LoVo (cell line): ENCODE measurements at places on chromosomes 6 and 20.
A peak's percentile ranks its signal among the peaks of the same experiment; 100 is the strongest.

DNA sequence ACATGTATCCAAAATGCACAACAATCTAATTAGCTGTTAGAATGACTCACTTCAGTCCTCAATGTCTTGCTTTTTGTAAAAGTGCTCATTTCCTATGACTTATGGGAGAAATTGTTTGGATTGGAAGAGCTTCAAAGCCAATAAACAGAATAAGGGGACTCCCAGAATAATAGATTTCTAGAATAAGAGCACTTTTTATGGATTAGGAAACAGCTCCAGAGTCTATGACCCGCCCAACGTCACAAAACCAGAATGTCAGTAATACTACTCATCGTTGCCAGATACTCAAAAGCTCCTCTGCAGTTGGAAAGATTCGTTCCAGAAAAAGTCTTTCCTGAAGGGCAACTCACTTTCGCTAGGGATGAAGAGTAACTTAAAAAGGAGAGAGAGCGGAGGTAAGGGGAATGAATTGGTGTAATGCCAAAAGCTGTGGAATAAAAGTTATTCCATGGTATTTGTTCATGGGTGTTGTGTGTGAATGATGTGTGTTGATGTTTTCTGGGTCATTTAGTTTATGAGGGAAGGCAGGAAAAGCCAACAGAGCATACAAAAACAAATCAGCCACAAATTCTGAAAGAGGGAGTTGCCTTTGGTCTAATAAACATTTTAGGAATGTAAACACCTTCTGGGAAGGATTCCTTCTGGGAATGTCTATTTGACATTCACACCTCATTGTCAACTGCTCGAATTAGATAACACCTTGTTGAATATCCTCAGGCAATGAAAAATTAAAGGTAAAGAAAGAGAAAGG, 64.6 kb downstream of the SYNE1 start:
- DNase-seq = no peak

GRCh38 chr20:57130160-57130772, 136.2 kb downstream of the BMP7 start:
- no peak for DNase-seq

- DNase-seq = no peak
Observed at GRCh38 chr6:17877196-17877894, 110.1 kb downstream of the KIF13A start.

GRCh38 chr6:78770765-78771164, 96.6 kb upstream of the IRAK1BP1 start:
- no peak for DNase-seq

DNA sequence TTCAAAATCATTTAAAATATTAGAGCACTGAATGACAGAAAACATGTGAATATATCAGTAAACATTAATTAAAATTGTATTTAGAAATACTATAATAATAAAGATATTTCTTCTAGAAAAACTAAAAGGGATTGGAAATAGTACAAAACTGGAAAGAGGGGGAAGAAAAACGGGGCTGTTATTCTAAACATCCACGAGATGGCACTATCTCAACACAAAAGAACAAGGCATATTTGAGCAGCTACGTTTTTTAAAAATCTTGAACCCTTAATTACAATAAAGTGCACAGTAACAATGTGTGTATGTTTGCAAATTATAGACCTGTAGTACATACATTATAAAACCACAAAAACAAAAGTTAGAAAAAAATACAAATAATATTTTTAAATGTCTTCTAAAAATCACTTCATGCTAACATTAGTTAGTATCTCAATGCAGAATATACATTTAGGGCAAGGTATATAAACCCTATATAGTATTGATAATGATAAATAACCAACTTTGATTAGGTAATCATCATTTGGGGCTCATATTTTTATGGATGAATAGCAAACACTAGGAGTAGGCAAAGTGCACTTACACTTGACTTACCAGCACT, 42.5 kb upstream of the PNISR start:
- DNase-seq = peak; percentile 29

GRCh38 chr20:11438412-11438811, 479.3 kb upstream of the BTBD3 start:
- DNase-seq = no peak

- peak; percentile 93 for DNase-seq
Observed at GRCh38 chr20:24746351-24746685, 202.8 kb upstream of the CST7 start.

DNA sequence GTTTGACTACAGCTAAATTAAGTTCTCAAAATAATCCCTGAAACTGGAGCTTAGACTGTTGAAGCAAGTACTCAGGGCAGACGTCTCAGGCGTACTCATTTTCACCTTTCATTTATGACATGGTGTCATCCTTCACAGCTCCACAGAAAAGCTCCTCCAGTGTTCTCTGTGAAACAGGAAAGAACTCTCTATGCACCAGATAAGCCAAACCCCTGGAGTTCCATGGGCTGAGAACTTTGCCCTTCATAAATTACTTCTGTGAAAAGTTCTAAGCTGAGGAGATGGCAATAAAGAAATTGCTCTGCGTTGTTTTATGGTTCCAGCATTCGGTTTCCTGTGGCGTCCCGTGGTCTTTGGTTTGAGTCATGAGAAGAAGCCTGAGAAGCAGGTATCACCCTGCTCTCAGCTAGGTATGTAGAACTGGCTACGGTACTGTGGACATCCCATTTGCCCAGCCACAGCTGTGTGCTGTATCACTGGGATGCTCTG, 20.2 kb upstream of the RREB1 start:
- peak; percentile 77 for DNase-seq

DNA sequence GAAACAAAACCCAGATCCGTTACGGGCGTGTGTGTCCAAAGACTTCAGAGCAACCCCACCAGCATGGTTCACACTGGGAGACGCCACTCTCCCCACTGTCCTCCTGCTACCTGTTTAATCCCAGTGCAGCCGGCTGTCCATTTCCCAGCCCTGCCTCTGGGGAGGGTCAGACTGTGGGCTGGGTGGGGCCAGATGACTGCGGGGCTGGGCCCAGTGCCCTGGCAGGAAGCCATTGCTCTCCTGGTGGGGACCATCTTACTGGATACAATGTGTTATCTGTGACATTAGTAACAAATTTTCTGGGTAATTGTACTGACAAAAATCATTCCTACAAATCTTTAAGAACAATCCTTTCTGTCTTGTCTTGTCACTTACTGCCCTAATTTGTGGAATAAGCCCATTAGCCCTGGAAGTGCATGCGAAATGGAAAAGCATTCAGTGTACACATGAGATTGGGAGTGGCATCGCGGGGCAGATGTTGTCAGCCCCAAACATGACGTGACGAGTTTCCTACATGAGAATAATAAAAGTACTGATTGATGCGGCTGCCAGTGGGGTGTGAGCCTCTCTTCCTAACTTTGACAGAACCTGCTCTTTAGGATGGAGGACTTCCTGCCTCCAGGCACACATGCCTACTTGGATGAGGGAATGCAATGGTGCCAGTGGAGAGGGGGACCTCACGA, 37.9 kb upstream of the PCMTD2 start:
- no peak for DNase-seq

DNA sequence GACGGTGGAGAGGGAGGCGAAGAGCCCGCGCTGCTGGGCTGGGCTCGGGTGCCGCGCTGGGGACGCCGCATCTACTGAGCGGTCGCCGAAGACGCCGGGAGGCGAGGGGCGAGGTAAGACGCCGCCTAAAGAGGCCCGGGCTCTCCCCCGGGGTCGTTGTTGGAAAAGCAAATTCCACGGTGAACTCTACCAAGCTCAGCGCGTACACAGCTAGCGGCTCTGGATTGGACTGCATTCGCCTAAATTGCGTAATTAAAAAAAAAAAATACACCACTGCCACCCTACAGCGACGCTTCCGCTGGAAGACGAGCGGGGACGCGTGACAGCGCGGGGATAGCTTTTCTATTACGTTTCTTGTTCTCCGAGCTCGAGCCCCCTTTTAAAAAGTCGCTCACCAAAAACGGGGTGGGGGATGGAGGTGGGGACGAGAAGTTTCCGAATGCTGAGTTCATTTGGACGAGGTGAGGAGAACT, 92.0 kb upstream of the PRDM1 start:
- peak; percentile 63 for DNase-seq

- no peak for DNase-seq
Observed at GRCh38 chr6:108779536-108780275, 68.5 kb upstream of the ARMC2 start.

- no peak for DNase-seq
Observed at GRCh38 chr20:971346-971745, 30.8 kb downstream of the RSPO4 start.

GRCh38 chr6:33638556-33638955, 17.4 kb downstream of the ITPR3 start:
- no peak for DNase-seq

GRCh38 chr6:45727228-45727627, 288.4 kb downstream of the CLIC5 start:
- no peak for DNase-seq

DNA sequence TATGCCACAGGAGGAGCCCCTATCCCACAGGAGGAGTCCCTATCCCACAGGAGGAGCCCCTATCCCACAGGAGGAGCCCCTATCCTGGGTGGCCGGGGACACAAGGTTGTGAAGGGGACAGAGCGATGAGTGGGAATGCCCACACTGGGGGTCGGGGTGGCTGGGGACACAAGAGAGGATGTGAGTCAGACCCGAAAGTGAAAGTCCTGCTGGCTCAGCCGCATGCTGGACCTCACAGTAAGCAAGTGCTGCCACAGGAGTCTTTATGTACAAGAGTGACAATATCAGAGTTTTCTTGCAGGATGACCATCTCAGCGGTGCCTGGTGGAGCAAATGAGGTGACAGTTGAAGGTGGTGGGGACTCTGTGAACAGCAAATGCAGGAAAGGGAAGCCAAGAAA, 93.7 kb downstream of the PSMB1 start:
- no peak for DNase-seq

- DNase-seq = no peak
Observed at GRCh38 chr20:2125474-2126112, 24.0 kb downstream of the STK35 start.

DNA sequence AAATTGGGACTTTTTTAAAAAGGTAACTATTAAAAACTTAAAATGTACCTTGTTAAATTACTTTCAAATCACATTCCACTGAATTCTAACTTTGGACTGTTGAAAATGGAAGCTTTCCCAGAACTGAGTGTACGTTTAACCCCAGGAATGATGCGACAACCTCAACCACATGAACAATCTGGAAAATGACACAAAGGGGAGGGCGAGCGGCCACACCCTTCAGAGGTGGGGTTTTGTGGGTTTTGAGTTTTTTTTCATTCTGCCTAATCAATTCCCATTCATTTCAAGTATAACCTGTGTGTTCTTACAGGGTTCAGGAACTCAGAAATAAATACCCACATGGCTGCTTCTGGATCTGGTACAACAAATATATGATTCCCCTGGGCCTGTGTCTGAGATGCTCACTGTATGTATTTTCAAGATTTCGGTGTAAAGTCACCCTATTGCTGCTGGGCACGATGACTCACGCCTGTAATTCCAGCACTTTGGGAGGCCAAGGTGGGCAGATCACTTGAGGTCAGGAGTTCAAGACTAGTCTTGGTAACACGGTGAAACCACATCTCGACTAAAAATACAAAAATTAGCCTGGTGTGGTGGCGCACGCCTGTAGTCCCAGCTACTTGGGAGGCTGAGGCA, 21.6 kb downstream of the CNKSR3 start:
- DNase-seq = peak; percentile 24

DNA sequence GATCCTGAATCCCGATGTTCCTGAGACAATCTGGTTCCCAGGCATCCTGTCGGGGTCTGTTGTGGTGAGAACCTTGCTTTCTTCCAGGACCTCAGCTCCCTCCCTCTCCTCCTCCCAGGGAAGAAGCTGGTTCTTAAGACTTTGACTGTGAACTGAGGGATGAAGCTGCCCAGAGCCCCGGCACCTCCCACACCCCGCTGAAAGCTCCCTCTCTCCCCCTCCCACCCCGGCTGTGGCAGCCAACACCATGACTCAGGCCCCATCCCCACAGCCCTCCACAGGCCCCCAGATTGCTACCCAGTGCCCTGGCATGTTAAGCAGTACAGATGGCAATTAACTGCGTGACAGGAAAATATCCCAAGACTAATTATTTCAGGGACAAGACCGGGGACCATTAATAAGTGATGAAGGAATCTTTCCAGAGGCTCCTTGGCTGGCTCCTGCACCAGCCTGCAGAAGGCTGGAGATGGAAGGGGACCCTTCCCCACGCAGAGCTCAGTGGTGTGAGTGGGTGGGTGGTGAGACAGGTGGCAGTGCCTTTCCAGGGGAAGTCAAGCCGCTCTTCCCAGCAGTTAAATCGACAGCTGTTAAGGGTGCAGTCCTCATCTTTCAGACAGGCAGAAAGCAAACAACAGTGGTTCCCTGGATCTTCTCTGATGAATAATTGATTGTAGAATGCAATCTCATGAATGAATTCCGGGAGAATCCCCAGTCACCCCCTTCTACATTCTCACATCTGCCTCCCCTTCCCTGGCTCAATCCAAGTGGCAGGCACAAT, 237.9 kb downstream of the LRFN2 start:
- no peak for DNase-seq

DNA sequence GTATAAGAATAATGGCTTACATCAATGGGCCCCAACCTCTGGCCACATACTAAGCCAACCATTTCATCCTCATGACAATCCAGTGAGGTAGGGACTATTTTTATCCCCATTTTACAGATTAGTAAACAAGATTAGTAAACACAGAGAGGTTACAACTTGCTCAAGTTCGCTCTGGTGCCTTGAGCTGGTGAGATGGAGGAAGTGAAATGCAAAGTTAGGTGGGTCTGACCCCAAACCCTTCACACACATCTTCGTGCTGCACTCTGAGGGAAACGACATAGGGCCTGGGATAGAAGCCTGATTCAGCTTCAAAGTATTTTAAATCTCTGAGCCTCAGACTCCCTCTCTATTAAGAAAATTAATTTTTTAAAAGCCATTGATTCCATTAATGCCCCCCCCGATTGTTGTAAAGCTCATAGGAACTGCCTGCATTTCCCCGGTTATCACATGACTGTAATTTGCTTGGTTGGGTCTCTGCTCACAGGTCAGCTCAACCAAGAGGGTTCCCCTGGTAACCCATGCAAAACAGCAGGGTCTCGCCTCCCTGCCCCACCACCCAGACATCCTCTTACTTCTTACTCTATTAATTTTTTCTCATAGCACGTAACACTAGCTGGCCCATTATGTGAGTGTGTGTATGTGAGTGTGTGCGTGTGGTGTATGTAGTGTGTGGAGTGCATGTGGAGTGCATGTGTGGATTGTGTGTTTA, 221.2 kb downstream of the MAFB start:
- no peak for DNase-seq

DNA sequence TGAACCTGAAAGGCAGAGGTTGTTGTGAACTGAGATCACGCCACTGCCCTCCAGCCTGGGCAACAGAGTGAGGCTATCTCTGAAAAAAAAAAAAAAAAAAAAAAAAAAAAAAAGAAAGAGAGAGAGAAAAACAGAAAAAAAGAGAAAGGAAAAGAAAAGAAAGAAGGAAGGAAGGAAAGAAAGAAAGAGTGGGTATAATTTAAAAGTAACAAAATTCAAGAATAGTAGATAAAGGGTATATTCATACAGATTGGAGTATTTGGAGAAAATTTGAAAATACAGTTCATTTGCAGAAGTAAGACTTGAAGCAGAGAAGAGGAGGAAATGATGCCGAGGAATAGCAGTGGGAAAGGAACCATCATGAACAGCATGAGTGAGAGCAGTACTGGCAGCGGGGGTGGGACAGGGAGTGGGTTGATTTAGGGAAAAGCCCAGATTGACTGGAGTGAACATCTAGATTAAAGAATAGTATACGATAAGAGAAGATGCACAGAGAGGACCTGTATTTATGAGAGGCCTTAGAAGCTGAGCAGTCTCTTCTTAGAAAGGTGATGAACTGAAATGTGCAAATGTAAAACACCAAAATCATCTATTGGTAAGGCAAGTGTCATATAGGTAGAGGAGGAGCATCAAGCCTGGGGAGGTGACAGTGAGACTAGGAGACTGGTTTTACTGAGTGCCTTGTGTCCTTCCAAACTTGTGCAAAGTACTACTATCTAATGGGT, 17.8 kb upstream of the HLA-DRB1 start:
- no peak for DNase-seq

GRCh38 chr6:151293688-151294016, 53.9 kb downstream of the AKAP12 start:
- no peak for DNase-seq
